ENCODE measurements at places on chromosomes 4 and X. TPM values are rescaled to one million over a fixed set of nuclear protein-coding genes. Genes with fewer than 3 reads are reported as not detected.

ZDHHC15 gene
- polyA plus RNA-seq = not detected

CSAG3 gene
- not detected for polyA plus RNA-seq

AKAP14 gene
- not detected for polyA plus RNA-seq

HADH gene
- polyA plus RNA-seq = 49.4 TPM

SAGE1 gene
- not detected for polyA plus RNA-seq

Data from IgD-negative memory B cell (primary cell).